HS-27A (cell line): ENCODE measurements at places on chromosomes 5 and 9.

- DNase-seq: no peak
These were observed 109.7 kb downstream of the BASP1 start for GRCh38 chr5:17327048-17327625.

DNA sequence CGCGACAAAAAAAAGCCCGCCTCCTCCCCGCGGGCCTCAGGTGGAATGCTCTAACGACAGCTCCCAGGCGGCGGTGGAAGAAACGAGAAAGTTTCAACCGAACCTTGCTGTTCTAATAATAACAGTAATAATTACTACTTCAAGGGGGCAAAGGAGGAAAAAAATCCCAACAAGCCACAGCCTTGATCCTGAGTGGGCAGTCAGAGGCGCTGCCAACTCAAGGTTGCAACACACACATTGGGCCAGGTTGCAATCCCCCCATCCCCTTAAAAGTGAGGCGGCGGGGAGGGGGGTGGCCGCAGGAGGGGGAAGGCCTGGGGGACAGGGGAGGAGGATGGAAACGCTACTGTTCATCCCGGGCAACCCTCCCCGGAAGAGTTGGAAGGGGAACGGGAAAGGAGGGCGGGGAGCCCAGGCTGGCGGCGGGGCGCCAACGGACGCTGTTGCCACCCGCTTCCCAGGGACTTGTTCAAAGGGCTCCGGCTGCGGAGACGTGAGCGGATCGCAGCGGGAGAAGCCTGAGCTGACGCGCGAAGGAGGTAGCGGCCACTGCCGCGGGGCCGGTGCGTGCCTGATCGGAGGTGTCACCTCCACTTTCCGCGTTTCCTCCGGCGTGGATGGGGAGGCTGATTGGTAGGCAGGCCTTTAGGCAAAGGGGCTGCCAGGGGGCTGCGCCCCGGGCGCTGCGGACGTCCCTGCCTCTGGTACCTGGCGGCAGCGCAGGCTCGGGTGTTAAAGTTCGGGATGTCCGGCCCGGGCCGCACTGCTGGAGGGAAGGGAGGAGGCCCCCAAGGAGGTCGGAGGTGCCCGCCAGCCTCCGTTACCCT is 647 bp downstream of the SMARCA2 start:
- DNase-seq: no peak

DNA sequence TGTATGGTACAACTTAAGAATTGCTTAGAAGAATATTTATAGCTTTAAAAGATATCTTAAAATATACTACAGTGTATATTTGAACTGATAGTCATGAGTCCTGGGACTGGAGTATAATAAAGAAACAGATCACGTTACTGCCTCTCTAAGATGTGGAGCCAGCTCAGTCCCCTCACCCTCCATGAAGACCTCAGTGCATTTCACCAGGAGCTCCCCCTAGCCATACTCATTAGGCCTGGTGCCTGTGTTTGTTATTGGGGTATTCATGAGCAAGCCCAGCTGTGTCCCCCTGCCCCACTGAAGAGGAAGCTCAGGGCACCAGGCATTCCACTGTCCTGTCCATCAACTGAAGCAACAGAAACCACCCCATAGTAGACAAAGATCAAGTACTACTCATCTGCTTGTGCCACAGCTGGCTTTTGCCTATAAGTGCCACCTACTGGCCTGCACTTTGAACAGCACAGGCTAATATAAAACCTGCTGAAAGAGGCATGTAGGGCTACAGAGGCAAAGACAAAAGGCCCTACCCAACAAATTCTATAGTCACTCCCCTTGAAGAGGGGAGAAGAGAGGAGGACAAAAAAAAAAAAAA is 850.2 kb upstream of the NUDT12 start:
- DNase-seq: no peak

GRCh38 chr5:90865180-90865579 is 306.6 kb downstream of the ADGRV1 start:
- DNase-seq: no peak

GRCh38 chr5:1744393-1745122 is 55.1 kb downstream of the MRPL36 start:
- DNase-seq: no peak

GRCh38 chr9:15018096-15018637 is 107.9 kb upstream of the FREM1 start:
- no peak for DNase-seq

DNA sequence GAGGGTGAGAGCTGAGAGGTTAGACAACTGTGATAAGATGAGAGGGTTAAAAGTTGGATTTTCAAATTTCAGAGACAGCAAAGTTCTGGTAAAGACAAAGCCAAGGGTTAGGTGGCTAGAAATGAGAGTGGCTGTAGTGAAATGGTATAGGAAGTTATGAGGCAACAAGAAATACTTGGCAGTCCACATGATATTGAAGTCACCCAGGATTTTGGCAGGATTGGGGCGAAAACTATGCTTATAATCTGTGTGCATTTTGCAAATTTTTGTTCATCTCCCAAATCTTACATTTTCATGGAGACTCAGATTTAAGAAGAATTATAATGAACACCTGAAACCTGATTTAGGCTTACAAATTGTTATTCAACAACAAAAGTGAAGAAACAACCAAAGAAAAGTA is 35.6 kb downstream of the C9 start:
- DNase-seq: no peak

- DNase-seq: no peak
These were observed 9.4 kb downstream of the CCDC180 start for GRCh38 chr9:97316904-97317303.

GRCh38 chr5:107501965-107502675 is 168.6 kb downstream of the EFNA5 start:
- DNase-seq: no peak

DNA sequence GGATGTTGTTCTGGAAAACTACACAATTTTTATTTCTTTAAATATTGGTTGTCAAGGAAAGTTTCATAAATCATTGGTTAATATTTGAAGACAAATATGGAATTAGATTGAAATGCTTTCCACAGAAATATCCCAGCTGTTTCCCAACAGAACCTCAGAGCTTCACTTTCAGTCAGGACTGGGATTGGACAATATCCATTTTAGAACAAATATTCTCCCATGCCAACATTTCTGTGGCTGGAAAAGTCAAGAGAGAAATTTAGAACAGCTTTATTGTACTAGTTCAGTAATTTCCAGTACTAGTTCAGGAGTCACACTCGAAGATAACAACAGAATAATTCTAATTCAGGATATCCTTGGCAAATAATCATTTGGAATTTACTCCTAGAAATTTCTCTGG is 116.1 kb upstream of the TUT7 start:
- DNase-seq: no peak

DNA sequence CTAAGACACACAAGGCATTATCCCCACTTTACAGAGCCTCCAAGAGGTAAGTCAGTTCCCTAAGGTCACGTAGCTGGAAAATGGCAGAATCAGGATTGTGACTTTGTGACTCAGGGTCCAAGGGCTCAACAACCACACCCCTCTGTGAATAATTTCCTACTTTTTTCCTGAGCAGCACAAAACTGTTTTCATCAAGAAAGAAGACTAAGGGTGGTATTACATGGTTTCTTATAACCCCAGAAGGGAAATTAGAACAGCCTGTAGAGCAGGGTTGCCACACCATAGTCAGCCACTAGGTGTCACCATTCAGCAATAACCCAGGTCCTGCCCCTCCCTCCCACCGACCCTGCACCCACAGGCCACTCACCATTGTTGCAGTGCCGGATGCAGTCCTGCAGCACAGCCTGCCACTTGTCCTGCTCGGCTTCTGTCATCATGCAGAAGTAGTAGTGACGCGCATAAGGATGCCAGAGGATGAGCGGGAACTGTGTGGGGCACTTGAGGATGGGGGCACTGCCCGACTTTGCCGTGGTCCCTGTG is 72.1 kb downstream of the LRSAM1 start:
- no peak for DNase-seq

- no peak for DNase-seq
These were observed 51.5 kb downstream of the SLC44A1 start for GRCh38 chr9:105295986-105296385.

- no peak for DNase-seq
These were observed 600.8 kb upstream of the DAB2 start for GRCh38 chr5:40025586-40025985.

- DNase-seq: no peak
These were observed 52.1 kb upstream of the CACNA1B start for GRCh38 chr9:137825324-137825989.
